ENCODE measurements at places on chromosomes 7 and 10.
A peak's percentile ranks its signal among the peaks of the same experiment; 100 is the strongest.

- no peak for DNase-seq
Observed at GRCh38 chr10:120825878-120826769, 25.0 kb upstream of the WDR11 start.

GRCh38 chr10:7373039-7373438 is 37.8 kb downstream of the SFMBT2 start:
- no peak for DNase-seq

GRCh38 chr7:149071641-149072437 is 18.7 kb downstream of the ZNF786 start:
- DNase-seq, result peak; percentile 22

DNA sequence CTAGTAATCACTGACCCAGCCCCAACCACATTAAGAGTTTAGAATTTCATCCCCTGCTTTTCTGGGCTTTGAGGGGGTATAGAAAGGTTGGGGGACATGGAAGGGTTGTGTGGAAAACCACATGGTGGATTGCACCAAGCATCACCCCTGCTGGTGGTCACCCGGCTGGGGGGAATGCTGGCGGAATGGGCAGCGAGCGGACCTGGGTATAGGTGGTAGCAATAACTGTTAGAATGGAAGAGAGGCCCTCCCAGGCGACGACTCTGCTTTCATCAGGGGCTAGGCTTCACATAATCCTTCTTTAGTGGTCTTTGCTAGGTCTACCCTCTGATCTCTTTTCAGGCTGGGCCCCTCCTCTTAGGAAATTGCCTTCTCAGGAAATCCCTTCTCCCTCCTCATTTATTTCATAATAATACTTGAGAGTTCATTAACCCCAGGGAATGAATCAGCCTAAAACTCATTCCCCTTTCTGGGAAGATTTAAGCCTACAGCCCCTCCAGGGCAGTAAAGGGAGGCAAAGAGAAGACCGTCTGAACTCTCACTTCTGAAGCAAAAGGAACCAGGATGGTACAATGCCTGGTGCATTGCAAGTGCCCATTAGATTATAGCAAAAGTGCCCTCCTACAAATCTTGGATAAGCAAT is 90.7 kb upstream of the LEP start:
- DNase-seq, result no peak

DNA sequence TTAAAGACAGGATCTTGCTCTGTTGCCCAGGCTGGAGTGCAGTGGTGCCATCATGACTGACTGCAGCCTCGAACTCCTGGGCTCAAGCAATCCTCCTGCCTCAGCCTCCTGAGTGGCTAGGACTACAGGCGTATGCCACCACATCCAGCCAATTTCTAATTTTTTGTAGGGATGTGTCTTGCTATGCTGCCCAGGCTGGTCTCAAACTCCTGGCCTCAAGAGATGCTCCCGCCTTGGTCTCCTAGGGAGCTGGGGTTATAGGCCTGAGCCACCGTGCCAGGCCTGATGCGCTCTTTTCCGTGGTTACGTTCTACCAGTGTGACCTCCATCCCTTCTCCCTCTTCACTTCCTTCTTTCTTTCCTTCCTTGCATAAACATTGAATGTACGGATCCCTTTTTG is 34.2 kb upstream of the IL15RA start:
- DNase-seq, result no peak

GRCh38 chr7:156474241-156474743 is 166.3 kb upstream of the RNF32 start:
- no peak for DNase-seq

GRCh38 chr10:95324436-95325268 is 33.8 kb upstream of the PDLIM1 start:
- no peak for DNase-seq

GRCh38 chr10:95550073-95550672 is 11.0 kb downstream of the SORBS1 start:
- no peak for DNase-seq

- no peak for DNase-seq
Observed at GRCh38 chr7:103538964-103539709, 93.1 kb upstream of the SLC26A5 start.

DNA sequence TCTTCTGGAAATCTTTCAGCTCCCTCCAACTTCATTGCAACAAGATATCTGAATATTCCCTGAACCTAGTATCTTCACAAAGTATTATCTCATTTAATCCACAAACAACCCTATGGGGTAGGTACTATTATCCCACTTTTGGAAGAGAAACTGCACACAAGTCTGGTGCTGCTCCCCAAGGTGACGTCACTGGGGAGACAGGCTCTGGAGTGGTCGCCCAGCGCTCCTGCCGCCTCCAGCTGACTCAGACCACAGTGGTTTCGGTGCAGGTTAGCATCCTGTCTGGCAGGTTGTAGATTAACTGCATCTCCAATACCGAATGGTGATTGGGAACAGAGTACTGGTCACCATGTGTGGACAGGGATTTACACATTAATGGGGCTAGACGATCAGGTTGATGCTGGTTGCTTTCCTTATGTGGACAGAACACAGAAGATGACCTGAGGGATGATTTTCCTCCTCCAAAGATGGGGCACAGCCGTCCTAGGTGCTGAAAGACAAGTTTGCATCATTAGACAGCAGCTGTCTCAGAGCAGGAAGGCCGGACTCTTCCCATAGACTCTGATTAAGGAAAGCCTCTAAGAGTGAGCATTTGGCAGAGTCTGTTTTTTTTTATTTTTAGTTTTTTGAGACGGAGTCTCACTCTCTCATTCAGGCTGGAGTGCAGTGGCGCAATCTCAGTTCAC is 128.6 kb downstream of the TRRAP start:
- DNase-seq, result no peak

DNA sequence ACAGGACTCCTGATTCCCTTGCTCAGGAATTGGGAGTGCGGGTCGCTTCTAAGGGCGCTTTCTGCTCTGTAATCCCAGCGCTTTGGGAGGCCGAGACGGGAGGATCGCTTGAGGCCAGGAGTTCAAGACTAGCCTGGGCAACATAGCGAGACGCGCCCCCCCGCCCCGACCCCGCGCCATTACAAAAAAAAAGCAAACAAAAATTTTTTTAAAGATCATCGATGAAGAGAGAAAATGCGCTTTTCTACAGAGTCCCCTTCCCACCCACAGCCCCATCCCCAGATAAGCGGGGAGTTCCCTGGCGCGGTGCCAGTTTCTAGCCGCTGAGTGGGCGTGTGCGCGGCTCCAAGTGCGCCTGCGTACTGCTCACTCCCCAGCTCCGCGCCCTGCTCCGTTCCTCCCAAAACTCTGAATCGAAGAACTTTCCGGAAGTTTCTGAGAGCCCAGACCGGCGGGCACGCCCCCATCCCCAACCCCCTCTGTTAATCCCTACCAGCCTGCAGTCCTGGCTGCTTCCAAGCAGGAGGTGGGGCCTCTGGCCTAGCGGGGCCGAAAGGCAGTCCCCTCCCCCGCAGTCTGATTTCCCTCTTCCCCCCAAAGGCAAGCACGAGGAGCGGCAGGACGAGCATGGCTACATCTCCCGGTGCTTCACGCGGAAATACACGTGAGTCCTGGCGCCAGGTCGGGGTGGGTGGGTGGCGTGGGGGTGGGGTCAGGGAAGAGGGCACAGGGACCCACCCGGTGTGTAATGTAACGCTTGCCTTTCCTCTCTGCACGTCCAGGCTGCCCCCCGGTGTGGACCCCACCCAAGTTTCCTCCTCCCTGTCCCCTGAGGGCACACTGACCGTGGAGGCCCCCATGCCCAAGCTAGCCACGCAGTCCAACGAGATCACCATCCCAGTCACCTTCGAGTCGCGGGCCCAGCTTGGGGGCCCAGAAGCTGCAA is 1.0 kb downstream of the HSPB1 start:
- peak; percentile 89 for DNase-seq

- no peak for DNase-seq
Observed at GRCh38 chr10:28181478-28182096, 121.3 kb downstream of the MPP7 start.

- peak; percentile 13 for DNase-seq
Observed at GRCh38 chr7:6532516-6532915, 18.7 kb downstream of the GRID2IP start.

DNA sequence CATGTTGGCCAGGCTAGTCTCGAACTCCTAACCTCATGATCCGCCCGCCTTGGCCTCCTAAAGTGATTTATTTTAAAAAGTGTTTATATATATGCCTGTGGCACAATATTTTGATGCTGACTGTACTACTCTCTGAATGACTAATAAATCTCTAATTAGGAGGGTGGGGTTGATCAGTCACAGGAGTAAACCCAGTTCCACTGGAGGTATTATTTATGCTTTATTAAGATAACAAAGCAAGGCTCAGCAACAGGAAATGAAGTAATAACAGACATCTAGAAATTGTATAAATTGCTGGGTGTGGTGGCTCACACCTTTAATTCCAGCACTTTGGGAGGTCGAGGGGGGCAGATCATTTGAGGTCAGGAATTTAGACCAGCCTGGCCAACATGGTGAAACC is 26.0 kb upstream of the MCU start:
- DNase-seq, result no peak

- no peak for DNase-seq
Observed at GRCh38 chr10:42615419-42615818, 23.0 kb downstream of the ZNF33B start.

DNA sequence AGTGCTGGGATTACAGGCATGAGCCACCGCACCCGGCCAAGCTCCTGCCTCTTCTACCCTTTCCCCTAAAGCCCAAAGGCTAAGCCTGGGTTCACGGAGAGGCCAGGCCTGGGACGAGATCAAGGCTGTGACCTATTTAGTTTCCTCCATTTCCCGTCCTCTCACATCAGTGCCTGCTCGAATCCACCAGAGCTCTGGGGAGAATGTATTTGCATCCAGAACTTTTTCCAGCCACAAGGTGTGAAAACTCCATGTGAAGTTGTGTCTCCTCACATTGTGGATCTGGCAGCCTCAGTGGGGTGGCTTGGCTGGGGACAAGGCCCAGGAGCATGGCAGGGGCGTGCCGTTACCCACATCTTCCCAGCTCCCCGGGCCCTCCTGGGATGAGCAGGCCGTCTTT is 38.0 kb downstream of the SMKR1 start:
- DNase-seq, result no peak

GRCh38 chr10:9294865-9295264 is 1240.4 kb downstream of the GATA3 start:
- no peak for DNase-seq

DNA sequence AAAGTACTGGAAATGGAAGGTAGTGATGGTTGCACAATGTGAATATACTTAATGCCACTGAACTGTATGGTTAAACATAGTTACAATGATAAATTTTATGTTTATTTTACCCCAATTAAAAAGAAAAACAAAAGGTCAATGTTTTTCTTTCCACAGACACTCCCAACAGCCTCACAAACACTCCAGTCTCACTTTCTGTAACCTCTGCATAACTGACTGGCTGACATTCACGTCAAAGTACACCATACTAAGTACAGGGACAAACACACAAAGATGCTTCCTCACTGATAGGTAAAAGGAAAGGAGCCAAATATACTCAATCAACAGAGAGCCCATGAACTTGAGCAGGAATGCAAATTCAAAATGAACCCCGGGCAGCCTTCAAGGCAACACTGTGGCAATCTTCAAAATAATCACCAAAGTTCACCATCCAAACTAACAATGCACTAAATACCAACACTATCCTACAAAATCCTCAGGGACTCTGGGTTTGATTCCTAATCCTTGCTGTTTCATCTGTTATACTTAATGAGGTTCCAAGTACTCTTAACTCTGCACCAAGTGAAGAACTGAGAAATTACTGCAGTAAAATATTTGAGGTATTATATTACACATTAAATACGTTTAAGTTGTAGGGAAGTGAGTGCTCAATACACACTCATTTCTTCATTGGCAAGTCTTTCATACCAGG is 90.8 kb downstream of the ARMH3 start:
- DNase-seq, result no peak

DNA sequence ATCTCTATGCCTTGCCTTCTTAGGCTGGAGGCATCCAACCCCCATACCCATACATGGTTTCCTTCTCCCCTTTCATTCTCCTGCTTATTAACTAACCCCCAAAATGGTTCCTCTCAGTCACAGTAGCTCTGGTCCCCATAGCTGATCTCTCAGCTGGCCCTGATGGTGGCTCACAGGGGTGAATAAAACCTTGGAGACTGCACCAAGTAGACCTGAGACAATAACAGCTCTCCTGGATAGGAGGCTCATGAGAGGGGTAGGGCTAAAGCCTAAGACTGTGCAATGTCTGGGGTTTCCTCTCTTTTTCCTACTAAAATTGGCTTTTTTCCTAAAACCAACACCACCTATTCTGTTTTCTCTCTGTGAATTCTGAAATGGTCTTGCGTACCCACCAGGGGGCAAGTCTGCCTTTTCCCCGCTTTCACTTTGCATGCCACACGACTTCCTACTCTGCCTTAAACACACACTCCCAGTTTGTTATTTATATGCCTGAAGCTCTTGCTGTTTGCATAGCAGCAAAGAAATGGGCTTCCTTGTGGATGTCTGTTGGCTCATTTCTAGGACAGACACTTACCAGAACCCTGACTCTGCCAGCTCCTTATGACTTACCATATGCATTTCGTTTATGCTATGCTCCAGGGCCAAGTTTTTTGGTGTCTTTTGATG is 18.4 kb upstream of the PON1 start:
- DNase-seq, result no peak

DNA sequence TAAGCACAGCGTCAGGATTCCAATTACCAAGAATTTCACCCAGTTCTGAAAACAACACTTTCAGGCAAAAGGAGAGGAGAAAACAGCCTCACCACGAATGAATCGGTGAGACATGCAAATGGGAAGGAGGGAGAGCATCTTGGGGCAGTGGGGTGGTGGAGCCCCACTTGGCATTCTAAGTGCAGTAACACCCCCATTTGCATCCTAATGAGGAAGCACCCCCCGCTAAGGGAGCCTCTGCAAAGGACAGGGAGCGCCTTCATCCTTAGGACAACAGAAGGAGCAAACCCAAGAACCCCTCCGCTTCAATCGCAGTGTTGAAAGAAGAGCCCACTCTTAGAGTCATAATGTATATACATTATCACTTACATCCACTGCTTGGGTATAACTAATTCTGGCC is 46.8 kb downstream of the NRAP start:
- DNase-seq, result no peak

DNA sequence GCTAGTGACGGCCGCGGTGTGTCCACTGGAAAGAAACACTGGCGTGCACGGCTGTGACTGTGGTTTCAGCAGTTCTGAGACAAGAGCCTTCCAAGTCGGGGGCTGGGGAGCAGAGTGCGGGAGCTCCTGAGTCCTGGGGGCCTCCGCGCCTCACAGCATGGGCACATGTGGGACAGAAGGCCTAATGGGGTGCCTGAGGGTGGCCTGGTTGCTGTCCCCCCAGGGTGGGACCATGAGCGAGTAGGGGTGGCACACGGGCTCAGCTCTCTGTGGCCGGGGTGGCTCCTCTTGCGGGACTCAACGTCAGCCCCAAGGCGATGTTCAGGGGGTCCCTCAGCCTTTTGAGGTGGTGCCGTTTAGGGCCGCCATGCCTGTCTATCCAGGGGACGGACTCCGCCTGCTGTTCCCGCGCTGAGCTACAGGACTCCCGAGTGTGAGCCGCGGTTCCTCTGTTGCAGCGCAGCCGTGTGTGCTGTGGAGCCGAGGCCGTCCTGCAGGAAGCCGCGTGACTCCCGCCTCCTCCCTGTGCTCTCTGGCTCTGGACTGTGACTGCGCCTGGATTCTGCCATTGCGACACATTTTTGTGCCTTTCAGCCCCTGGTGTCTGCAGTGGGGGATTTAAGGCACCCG is 23.5 kb upstream of the CHST12 start:
- no peak for DNase-seq

- no peak for DNase-seq
Observed at GRCh38 chr7:103936558-103936957, 52.9 kb downstream of the RELN start.

All from retina (tissue), 1 donor.